GM13976 (cell line): ENCODE measurements at places on chromosomes 1 and 21.

DNA sequence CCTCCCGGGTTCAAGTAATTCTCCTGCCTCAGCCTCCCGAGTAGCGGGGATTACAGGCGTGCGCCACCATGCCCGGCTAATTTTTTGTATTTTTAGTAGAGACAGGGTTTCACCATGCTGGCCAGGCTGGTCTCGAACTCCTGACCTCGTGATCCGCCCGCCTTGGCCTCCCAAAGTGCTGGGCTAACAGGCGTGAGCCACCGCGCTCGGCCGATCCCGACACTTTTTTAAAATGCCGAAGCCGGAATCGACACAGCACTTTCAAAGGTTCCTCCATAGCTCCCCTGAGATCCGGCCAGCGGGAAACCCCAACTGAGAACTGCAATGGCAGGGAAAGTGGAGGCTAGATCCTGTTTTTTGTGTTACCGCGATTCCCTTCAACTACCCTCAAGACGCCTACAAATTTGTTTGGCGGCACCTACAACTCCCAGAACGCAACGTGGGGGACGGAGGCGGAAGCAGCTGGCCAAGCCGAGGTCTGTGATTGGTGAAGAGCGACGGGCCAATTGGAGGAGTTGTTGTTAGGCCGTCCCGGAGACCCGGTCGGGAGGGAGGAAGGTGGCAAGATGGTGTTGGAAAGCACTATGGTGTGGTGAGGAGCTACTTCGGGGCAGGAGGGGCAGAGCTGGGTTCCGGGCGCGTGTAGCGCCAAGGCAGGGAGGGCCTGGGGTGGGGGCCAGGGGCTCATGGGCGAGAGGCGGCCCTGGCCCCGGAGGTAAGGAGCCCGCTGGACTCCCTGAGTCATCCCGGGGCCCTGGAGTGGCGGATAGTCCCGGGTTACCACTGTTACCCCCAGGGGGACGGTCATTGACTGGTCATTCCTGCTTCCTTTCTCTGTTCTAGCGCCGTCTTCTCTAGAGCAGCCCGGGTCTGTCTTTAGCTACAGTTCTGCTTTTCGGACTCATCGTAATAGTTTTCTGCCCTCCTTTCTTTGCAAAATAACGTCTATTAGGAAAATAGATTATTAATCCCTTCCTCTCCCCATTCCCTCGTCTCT is at the start of gene PSMD4:
Gene PSMD4, plus strand, starts transcription at position 518 of the 997 bp plus-strand sequence. Its CDS starts 49 bp downstream, at position 567.
- peak; percentile 99 for DNase-seq

- no peak for DNase-seq
These were observed 3.8 kb downstream of the EFNA3 start for GRCh38 chr1:155082301-155083051.

- no peak for DNase-seq
These were observed 661.4 kb downstream of the MRPL39 start for GRCh38 chr21:24945910-24946309.

DNA sequence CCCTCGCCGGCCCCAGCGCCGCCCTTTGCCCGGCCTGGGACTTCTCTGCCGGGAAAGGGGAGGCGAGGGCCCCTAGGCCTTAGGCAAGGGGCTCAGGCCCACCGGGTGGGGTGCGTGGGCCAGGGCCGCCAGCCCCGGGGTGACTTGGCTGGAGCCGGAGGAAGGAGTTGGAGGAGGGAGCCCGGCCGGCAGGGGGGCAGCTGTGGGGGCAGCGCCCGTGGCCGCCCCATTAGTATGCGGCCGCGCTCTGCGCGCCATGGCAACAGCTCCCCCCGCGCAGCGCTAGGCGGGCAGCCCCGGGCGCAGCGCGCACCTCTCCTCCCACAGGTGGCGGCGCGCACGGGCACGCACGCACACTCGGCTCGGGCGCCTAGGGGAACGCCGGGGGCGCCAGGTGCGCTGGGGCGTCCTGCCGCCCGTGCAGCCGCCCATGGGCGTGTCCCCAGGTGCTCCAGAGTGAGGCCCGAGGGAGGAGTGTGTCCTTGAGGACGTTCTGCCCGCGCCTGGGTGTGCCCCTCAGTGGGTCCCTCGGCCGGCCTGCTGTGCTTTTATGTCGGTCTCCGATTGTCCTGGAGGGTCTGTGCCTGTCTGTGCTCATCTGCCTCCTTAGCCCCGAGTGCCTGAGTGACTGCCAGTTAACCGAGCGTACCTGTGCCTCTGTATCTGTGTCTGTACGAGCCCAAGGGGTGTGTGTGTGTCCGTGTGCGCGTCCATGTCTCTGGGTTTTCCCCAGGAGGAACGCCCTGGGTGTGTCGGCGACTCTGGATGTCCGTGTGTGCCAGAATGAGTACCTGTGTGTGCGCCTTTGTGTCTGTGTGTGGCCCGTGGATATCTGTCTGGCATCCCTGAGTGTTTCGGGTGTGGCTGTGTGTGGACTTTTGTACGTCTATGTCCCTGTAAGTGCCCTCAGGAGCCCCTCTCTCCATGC is 38.2 kb upstream of the WASF2 start:
- DNase-seq: peak; percentile 71

- no peak for DNase-seq
These were observed 31.4 kb upstream of the PCBP3 start for GRCh38 chr21:45611939-45612664.

GRCh38 chr1:77039739-77040138 is 172.5 kb downstream of the ST6GALNAC5 start:
- DNase-seq: no peak

GRCh38 chr1:22814176-22815042 is 103.8 kb downstream of the EPHB2 start:
- no peak for DNase-seq

GRCh38 chr1:26336477-26337205 is 17.3 kb downstream of the CRYBG2 start:
- peak; percentile 93 for DNase-seq

GRCh38 chr1:184300446-184300845 is 86.4 kb upstream of the C1orf21 start:
- no peak for DNase-seq

GRCh38 chr1:230291731-230292620 is 134.2 kb downstream of the PGBD5 start:
- no peak for DNase-seq
